ENCODE measurements at places on chromosomes 12 and 14.

GRCh38 chr14:103293465-103293864 lies 40.6 kb upstream of the EIF5 start:
- DNase-seq = no peak

DNA sequence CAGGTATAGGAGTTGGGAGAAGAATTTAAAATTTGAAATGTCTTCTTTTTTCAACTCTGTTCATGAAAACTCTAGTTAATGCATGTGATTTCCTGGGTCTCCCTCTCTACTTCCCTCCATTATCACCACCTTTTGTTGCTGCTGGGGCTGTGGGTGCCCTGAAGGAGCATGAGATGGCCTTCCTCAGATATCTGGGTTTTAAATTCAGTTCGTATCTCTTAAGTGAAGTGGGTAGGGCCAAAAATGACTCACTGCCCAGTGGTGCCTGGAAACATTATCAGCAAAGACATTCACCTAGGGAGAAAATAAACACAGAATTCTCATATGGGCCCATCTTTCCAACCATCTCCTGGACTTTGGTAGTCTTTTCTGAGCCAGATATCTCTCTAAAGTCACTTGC lies 234.9 kb upstream of the PLEKHG7 start:
- DNase-seq = no peak

DNA sequence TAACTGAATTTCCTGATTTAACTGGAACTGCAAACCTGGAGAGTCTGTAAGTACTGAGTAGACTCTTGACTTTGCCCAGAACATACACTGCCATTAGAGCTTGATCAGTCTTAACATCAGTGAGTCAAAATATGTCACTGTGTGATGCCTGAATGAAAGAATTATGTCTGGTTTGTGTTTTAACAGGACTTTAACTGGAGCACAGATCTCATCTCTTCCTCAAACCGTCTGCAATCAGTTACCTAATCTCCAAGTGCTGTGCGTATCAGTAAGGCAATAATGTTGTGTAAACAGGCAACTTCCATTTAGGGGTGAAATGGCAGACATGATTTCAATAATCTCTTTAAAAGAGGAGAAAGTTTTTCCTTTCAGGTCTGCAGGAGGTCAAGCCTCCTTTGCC lies 97.0 kb downstream of the ZFC3H1 start:
- DNase-seq = no peak

- DNase-seq = no peak
Measured at GRCh38 chr12:53450936-53451335, 966 bp upstream of the PCBP2 start.

DNA sequence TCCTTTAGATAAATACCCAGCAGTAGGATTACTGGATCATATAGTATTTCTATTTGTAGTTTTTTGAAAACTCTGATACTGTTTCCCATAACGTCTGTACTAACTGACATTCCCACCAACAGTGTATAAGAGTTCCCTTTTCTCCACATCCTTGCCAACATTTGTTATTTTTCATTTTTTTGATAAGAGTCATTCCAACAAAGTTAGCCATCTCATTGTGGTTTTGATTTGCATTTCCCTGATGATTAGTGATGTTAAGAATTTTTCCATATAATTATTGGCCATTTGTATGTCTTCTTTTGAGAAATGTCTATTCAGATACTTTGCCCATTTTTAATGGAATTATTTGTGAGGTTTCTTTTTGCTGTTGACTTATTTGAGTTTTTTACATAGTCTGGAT lies 486.0 kb downstream of the FLRT2 start:
- DNase-seq = peak; percentile 79

- DNase-seq = peak; percentile 13
Measured at GRCh38 chr12:98594050-98594835, 757 bp downstream of the SLC25A3 start.

DNA sequence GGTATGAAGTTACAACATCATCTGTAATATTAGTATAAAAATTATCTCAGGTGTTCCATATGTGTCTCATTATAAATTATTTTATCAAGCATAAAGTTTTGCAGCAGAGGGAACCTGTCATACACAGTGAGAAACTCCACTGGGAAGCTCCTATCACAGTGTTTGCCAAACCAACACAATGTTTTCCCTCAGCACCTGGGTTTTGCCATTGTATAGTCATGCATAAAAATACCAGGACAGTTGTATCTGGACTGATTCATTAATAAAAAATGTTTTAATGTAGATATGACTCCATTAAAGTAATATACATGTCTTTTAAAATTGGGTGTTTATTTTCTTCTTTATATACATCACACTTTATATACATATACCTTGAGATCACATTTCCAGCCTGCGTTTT lies 56.6 kb downstream of the METTL25 start:
- DNase-seq = peak; percentile 14

DNA sequence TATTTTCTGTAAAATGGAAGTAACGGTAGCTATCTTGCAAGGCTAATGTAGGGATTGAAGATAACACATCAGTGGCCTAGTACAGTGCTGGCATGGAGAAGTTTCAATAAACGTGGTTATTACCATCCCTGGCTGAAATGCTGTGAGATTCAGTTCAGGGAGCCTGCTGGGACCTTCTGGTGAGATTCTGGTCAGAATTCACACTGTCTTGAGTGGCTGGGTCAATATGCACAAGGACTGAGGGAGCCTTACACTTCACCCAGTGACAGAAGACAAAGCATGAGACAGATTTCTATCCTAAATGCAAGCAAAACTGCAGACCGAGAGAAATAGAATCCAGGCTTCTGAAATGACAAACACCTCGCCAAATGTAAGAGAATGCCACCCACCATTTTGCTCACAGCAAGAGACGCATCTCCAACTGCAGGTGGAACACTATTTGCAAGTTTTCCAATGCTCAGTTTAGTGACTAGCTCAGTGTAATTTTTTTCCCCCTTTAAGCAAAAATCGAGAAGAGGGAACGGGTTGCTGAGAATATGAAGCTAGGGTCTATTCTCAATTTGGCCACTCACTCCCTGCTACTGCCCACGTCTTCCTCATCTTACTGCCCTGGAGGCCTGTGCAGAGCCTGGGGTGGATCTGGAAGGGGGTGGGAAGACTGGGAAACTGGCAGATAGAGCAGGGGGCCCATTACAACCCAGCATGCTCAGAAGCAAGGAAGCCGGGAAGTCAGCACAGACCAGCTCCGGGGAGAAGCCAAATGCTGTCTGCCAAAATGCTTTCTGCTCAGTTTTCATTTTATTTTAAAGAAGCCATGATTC lies 201.3 kb downstream of the TTC7B start:
- no peak for DNase-seq

Data from fibroblast of skin of abdomen (primary cell).